ENCODE measurements at places on chromosomes 7 and 10.

DNA sequence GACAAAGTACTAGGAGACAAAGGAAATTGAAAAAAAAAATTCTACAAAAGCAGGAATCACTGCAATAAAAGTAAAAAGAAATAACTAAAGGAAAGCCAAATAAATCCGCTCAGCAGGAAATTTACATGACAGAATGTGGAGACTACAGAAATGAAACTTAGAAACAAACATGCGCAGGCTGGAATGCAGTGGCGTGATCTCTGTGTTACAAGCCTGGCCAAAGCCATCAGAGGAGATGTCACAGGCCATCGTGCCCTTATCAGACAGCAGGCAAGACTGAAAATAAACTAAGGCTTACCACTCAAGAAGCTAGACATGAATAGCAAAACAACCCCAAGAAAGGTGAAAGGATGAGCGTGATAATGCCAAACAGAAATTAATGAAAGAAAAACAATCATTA is 6.3 kb upstream of the CAMK2B start:
- no peak for DNase-seq

GRCh38 chr10:74642901-74643595 is 183.4 kb upstream of the KAT6B start:
- DNase-seq, result no peak

DNA sequence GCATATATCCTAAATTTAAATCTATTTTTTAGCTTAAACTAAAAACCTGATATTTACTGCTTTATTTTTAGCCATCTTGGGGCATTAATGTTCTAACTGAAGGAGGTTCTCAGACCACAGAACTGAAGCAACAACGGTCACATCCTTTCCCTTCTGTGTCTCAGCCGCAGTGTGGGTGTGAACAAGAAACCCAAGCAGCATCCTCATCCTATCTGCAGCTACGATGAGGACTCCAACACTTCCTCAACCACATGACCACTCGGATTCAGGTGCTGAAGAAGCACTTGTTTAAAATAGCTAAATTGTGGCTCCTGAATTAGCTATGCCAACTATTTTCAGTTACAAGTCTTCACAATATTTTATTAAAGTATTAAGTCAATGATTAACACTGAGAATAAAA is 5.3 kb downstream of the ESYT2 start:
- DNase-seq, result peak; percentile 59

- DNase-seq, result no peak
Measured at GRCh38 chr10:111126077-111126476, 49.2 kb downstream of the ADRA2A start.

DNA sequence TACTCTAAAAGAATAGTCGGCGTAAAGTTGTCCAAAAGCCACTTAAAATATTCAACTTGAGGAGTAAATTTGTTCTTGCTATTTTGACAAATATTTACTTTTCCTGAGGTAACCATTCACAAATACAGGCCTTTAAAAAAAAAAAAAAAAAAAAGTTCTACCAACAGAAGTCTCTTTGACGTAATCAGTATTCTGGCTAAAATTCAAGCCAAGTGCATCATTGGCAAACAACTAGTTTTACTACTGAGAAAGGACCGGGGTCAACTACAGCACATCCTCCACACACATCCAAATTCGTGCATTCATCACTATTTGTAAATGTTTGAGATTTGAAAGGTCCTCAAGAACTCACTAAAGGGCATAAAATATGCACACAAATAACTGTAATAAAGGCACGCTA is 2.0 kb downstream of the OAT start:
- no peak for DNase-seq

- peak; percentile 59 for DNase-seq
Measured at GRCh38 chr7:139635526-139636302, 112.2 kb downstream of the CLEC2L start.

DNA sequence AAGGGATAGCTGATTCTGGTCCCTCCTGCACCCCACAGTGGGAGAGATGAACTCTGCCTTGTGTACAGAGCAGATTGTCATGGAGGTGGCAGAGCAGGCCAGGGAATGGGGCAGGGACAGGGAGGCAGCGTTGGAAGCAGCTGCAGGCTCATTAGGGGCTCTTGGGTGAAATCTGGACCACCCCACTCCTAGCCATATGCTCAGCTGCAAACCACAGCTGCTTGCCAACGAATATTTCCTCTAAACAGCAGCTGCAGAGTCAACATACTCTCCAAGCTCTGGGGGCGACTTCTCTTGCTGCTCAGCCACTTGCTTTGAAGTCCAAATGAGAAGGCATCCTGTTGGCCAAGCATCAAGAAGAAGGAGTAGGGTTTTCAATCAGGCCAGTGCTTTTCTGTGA is 302.3 kb upstream of the AUTS2 start:
- DNase-seq, result no peak

- no peak for DNase-seq
Measured at GRCh38 chr7:74038194-74038961, 10.4 kb downstream of the ELN start.

DNA sequence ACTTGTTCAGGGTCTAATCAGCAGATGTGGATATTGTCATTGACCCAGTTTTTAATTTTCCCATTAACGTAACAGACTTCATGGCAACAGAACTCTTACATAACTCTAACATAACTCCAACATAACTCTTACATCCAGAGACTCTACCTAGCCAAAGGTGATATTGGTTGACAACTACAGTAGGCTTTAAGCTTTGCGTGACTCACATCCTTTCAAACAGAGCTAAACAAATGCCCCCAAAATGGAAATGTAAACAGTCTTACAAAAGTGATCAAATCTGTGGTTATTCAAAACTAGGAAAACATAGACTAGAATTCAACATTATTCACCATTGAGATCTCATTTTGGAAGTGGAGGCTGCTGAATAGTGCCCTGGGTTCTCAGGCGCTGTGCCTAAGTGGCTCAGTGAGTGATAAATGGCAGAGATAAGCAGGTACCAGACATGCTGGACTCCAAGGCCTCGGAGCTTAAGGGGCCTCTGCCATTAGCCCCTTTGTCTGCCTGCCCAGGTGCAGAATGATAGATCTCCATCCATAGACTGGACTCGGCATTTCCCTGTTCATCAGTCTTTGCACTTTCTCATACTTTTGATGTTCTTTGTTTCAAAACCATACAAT is 34.3 kb upstream of the BTBD16 start:
- DNase-seq, result no peak

GRCh38 chr10:93849593-93849992 is 44.2 kb upstream of the SLC35G1 start:
- DNase-seq, result no peak

DNA sequence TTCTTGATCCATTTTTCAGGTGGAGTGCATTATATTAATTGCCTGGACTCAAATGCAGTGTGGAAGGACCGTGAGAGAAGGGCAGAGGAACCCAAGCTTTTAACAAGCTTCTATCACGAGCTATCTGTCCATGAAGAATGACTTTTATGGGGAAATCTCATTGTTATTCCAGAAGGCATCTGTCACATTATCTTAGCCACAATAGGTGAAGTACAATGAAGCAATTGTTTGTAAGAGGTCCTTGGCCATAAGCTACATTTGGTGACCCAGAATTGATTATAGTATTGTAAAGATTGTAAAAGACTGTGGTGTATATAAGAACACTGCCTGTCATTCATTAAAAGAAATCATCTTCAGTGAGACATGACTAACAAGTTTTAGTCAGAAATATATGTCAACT is 58.6 kb upstream of the RELN start:
- DNase-seq, result no peak

GRCh38 chr7:8742837-8743236 is 309.4 kb downstream of the NXPH1 start:
- DNase-seq, result no peak

- DNase-seq, result no peak
Measured at GRCh38 chr7:111594602-111595001, 32.3 kb upstream of the IMMP2L start.

DNA sequence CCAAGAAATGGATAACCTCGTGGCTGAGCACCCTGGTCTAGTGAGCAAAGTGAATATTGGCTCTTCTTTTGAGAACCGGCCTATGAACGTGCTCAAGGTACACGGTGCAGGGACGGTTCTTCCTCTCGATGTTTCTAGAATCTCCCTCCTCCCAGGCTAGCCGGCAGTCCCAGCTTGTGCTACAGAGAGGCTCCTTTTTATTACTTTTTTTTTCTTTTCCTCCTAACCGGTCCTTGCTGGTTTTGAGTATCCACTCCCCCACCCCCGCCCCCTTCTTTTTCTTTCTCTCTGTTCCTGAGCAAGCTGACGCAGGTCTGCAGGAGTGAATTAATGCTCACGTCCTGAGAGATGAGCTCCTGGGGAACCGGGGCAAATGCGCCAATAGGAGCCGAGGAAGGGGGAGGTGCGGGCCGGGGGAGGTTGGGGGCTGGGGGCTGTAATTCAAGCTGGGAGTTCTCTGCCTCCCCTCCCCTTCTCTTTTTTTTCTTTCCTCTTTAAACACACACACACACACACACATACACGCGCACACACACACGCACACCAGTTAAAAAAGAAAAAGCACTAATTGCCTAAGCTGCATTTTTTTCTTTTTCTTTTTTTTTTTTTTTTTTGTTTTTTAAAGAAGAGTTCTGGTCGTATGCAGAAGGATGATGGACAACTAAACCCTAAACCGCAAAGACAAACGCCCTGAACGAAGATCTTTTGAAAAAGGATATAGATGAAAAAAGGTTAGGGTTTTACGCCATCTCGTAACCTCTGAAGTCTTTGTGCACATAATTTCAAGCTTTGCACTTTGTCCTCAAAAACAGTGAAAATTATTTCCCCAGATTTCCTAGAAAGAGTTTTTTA is 6.6 kb downstream of the CPA2 start:
- no peak for DNase-seq

GRCh38 chr7:148809856-148810255 is 74.2 kb downstream of the EZH2 start:
- DNase-seq, result no peak

GRCh38 chr10:43407576-43408330 is 1.2 kb downstream of the HNRNPF start:
- peak; percentile 81 for DNase-seq

DNA sequence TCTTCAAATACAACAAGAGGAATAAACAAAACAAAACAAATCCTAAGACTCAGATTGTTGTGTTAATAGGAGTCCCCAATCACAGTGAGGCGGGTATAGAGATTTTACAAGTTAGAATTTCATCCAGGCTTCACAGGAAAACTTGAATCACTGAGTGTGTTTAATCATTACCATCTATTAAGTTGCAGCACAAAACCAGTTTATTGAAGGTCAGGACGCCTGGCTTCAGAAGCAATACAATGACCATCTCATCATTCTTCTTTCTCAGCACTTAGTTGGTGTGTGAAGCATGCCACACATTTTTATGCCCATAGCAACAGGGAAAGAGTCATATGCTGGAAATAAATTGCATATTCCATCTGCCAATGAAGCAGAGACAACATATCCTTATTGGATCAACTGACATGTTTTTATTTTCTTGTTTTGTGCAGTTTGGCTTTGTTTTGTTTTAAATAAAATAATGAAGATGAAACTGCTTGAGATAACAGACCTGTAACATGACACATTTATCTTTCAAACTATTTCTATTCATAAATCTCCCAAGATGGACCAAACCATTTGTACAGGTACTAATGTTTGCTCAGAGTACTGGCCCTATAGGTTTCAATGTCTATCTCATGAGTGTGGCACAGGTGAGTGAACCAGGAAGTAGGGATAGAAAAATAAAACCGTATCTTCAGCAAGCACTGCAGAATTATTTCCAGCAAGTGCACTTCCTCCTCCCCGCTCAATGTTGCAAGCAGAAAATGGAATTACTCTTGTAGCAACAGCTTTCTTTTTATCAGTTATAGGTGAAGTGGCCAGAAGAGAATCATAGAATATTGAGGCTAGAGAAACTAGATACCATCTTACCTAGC is 40.4 kb downstream of the TAC1 start:
- no peak for DNase-seq

GRCh38 chr7:136045181-136045580 is 68.0 kb upstream of the MTPN start:
- DNase-seq, result no peak

- DNase-seq, result no peak
Measured at GRCh38 chr7:102395592-102395872, 631 bp upstream of the PRKRIP1 start.

DNA sequence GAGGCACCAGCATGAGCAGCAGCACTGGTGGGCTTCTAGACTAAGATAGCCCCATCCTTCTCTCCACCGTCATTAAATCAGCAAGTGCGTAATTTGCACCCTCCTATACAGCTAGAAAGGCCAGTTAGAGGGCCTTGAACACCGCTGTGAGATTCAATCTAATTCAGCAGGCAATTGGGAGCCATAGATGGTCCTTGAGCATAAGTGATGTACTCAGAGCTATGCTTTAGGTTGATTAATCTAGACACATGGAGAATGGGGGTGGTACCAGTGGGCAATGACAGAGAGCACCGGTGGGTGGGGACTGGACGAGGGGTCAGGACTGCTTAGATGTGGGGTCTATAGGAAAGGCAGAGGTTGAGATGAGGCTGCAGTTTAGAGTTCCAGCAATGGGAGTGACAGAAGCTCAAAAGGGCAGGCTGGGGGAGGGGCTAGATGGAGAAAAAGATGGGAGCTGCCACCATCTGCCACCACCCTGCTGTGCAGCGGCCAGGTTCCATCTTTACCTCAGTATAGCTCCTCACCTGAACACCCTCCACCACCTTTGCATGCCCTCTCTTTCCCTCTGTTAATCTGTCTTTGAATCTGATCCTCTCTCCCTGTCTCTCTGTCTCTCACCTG is 87.3 kb downstream of the C10orf105 start:
- no peak for DNase-seq
